ENCODE measurements at places on chromosomes 16 and 17.

DNA sequence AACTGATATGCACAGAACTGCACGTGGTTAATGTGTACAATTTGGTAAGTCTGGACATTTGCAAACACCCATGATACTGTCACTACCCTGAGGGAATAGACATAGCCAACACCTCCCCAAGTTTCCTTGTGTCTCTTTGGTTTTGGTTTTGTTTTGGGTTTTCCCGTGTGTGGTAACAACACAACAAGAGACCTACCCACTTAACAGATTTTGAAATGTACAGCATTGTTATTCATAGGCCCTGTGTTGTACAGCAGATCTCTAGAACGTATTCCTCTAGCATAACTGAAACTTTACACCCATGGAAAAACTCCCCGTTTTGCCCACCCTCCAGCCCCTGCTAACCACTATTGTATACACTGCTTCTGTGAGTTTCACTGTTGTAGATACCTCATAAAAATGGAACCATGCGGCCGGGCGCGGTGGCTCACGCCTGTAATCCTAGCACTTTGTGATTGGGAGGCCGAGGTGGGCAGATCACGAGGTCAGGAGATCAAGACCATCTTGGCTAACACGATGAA lies 76.3 kb upstream of the TBC1D3K start:
- no peak for DNase-seq

DNA sequence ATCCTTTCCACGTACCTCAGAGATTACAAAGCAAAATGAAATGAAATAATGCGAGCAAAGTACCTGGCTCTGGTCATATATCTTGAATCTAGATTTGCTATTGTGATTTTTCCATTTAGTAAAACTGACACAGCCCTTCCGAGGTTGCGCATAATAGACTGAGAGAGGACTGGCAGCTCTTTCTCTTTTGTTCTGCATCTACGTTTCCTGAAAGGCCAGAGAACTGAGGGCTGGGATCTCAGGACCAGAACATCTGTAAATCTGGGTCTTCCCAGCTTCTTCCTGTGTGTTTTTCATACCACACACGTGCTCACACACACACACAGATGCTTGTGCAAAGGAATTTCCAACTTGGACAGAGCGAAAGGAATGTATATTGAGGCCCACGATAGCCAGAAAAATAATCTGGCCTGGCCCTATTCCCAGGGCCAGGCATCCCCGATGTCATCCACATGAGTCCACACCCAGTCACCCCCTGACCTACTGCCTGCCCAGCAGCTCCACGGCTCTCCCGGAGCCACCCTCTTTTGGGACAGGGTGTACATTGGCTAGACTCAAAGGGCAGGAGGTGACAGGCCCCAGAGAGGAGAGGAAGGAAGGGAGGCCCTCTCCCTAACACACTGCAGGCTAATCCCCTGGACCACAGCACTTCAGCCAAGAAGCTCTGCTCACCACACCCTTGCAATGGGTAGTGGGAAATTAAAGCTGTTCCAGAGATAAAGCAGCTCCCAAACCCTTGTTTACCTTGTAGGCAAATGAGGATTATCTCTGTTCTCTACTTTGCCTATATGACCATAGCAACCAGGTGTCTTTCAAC lies 41.8 kb downstream of the NOL11 start:
- no peak for DNase-seq

- DNase-seq = no peak
These were observed 27.5 kb downstream of the TMEM238L start for GRCh38 chr17:10776381-10776780.

GRCh38 chr17:66987059-66987616 lies 22.6 kb downstream of the CACNG4 start:
- DNase-seq = no peak

GRCh38 chr17:9522074-9522473 lies 53.5 kb downstream of the STX8 start:
- DNase-seq = no peak

- DNase-seq = no peak
These were observed 5.4 kb upstream of the CEP295NL start for GRCh38 chr17:78908426-78908825.

DNA sequence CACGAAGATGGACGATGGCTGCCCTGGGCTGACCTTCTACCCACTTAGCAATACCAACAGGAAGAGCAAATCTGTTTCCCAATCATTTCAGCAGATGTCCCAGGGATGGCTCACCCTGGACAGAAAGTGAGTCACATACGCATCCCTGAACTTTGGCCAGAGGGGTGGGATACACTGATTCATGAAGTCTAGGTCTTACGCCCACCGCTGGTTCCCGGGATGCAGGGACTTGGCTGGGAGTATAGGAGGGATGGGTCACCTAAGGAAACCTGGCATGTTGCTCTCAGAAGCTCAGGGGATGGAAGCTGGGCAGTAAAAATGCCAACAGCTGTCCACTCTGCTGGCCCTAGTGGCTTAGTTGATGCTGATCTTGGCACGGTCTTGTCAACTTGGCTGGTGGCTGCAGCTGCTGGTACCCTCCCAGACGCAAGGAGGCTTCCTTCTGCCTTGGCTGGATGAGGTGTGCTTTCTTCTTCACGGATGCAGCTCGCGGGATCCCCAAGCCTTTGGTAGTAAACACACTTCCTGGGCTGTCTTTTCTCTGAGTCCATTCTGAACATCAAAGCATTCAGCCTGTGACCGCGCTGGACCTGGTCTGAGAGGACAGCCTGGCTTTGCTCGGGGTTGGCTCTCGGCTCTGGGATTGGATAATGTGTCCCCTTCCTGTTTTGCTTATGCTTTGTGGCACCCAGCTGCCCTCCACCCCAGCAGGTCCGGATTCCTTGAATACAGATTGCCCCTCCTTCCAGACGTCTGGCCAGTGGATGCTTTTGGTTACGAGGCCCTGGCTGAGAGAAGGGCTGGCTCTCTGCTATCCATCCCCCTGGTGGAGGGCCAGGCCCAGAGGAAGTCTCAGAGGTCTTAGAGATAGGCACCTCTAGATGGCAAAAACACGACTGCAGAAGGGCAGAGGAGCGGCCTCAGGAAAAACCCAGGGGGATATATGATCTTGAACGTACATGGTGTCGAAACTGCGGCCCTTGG lies 71.5 kb downstream of the RAP1GAP2 start:
- no peak for DNase-seq

DNA sequence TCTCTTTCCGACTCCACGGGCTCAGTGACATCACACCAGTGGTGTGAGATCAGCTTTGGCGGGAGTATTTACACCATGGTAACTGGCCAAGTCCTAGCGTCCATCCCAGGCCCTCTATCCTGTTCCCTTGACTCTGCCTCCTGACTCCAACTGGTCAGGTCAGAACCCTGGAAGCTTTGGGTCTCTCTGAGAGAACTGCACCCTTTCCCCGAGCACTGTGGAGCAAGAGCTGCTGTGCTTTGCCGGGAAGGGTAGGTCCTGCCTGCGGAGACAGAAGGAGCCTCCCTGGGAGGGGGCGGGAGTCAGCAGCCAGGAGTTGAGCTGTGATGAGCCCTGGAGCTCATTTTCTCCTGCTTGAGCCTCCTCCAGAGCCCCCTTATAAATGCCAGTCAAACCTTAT lies 212.1 kb upstream of the TNRC6C start:
- DNase-seq = no peak

GRCh38 chr16:81873843-81874752 lies 95.0 kb downstream of the PLCG2 start:
- peak; percentile 45 for DNase-seq

- DNase-seq = no peak
These were observed 117.0 kb upstream of the MAF start for GRCh38 chr16:79717333-79718137.

DNA sequence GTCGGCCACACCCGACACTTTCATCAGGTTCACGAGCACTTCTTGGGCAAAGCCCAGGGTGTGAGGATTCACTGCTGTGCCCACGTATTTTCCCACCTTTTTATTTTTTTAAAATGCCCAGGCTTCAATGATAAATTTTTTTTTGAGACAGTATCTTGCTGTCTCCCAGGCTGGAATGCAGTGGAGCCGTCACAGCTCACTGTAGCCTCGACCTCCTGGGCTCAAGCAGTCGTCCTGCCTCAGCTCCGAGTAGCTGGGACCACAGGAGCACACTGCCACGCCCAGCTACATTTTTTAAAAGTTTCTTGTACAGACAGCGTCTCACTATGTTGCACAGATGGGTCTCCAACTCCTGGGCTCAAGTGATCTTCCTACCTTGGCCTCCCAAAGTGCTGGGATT lies 17.8 kb downstream of the UTS2R start:
- no peak for DNase-seq

GRCh38 chr16:53068423-53068833 lies 13.6 kb downstream of the CHD9 start:
- no peak for DNase-seq

DNA sequence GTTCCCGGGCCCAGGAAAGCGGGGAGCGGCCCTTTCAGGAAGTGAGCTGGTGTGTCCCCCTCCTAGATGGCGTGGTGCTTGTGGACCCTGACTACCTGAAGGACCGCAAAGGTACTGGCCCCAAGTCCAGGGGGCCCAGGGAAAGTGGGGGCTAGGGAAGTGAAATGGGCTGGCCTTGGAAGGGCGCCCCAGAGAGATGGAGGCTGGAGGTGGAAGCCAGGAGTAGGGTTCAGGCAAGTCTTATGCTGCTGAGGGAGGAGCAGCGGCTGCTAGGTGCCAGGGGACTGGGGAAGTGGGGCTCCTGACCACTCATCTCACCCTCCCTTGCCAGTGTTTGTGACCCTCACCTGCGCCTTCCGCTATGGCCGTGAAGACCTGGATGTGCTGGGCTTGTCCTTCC lies 5.6 kb downstream of the ARRB2 start:
- no peak for DNase-seq

GRCh38 chr16:2710711-2711231 lies 9.3 kb downstream of the PRSS27 start:
- DNase-seq = no peak

DNA sequence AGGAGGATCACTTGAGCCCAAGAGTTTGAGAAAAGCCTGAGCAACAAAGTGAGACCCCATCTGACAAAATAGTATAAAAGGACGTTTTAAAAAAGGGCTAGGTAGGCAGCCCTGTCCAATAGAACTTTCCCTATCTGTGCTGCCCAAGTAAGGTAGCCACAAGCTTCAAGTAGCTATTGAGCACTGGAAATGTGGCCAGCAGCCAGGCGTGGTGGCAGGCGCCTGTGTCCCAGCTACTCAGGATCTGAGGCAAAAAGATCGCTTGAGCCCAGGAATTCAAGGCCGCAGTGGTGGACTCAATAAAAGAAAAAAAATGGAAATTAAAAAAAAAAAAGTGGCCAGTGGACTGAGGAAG lies 1.5 kb upstream of the NQO1 start:
- no peak for DNase-seq

GRCh38 chr16:22903716-22904115 lies 89.8 kb downstream of the HS3ST2 start:
- DNase-seq = no peak

GRCh38 chr17:9702482-9702881 lies 57.2 kb downstream of the USP43 start:
- no peak for DNase-seq

- no peak for DNase-seq
These were observed 2.4 kb downstream of the MT1M start for GRCh38 chr16:56634715-56635440.

GRCh38 chr16:12366313-12366712 lies 389.8 kb downstream of the SNX29 start:
- DNase-seq = no peak

DNA sequence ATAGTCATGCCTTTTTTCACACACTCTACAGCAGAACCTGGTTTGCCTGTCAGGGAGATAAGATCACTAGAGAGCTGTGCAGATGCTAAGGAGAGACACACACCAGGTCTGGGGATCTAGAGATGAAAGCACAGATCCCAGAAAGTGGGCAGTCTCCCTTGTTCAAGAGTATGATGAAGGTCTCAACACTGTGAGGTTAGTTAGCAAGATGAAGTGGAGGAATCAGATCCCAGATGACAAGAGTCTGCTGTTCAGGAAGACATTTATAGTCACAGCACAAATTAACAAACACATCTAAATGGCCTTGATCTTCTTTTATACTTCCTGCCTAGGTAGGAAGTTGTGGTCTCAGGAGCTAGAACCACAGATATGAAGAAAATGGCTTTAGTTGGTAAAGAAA lies 23.4 kb upstream of the SKAP1 start:
- DNase-seq = no peak

DNA sequence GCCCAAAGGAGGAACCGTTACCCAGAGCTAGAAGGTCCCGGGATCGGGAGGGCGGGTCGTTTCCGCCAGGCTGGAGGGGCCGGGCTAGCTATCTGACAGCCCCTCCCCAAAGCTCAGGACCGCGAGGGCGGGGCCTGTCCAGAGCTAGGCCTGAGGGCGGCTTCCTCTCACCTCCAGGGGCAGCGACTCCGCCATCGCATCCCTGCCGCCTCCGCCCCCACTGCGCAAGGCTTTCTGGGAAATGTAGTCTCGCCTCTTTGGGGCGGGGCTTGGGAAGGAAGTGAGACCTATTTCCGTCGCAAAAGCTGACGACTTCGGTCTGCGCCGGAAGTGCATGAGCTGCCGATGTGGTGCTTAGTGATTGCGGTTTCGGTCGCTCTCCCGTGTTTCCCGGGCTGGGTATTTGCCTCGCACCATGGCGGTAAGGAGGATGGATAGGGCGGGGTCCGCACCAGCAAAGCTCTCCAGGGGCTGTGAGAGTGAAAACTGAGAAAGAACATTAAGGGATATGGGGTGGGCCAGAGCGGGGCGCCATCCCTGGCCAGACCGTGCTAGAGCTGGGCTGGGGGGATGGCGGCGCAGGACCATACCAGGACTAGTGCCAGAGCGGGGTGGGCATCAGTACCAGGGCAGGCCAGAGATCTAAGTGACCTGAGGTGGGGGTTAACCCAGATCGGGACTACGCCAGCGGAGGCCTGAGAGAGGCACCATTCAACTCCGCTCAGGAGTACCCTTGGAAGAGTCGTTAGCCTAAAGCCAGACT lies at the start of gene TMEM208:
TMEM208 (plus strand) TSS at position 327 of the 763 bp plus-strand sequence; CDS start at position 416, 89 bp downstream.
- DNase-seq = peak; percentile 98

GRCh38 chr16:74224828-74225612 lies 71.6 kb upstream of the PSMD7 start:
- no peak for DNase-seq

DNA sequence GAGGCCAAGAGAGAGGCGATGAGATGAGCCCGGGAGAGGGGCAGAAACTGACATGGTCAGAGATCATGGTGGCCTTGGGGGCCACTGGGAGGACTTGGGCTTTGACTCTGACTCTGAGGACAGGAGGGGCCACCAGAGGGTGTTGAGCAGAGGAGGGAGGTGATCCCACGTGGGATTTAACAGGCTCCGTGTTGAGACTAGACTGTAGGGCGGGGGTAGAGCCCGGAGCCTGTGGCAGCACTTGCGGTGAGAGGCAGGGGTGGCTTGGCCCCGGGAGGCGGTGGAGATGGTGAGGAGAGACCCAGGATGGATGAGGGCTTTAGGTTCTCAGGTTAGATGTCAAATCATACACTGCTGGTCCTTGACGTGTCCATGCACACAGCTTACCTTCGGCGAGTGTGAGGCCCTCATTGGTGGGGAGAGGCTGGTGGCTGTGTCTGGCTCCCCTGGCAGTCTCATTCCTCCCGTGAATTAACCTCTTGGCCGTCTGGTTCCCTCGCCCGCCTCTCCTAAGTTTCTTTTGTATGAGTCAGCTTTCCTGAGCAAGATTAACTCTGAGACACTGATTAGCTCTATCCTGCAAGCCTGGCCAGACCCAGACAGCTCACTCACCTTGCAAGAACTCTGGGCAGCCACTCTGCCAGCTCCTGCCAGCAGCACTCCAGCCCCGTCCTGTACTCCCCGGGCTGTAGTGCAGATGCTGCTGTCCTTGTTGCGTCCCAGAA lies 39.7 kb downstream of the VPS35L start:
- DNase-seq = no peak

GRCh38 chr16:50265260-50265659 lies 1.1 kb upstream of the ADCY7 start:
- DNase-seq = no peak

- DNase-seq = no peak
These were observed 2.8 kb downstream of the RAB40C start for GRCh38 chr16:592518-593306.

GRCh38 chr17:28916302-28916934 lies 13.5 kb upstream of the DHRS13 start:
- DNase-seq = no peak
